ENCODE measurements at places on chromosomes 1 and 21.
A peak's percentile ranks its signal among the peaks of the same experiment; 100 is the strongest.

- no peak for DNase-seq
These were observed 14.4 kb downstream of the NSL1 start for GRCh38 chr1:212777151-212777550.

GRCh38 chr21:39006571-39007311, 176.5 kb downstream of the PSMG1 start:
- DNase-seq, result peak; percentile 63

- no peak for DNase-seq
These were observed 66.2 kb upstream of the WDR26 start for GRCh38 chr1:224500796-224501195.

- DNase-seq, result no peak
These were observed 82.7 kb downstream of the KAZN start for GRCh38 chr1:14681182-14681581.

GRCh38 chr1:180598333-180598974, 33.4 kb upstream of the XPR1 start:
- DNase-seq, result no peak

- no peak for DNase-seq
These were observed 381.4 kb upstream of the ZP4 start for GRCh38 chr1:238272145-238272544.

- no peak for DNase-seq
These were observed 49.8 kb downstream of the DHRS3 start for GRCh38 chr1:12568009-12568767.

DNA sequence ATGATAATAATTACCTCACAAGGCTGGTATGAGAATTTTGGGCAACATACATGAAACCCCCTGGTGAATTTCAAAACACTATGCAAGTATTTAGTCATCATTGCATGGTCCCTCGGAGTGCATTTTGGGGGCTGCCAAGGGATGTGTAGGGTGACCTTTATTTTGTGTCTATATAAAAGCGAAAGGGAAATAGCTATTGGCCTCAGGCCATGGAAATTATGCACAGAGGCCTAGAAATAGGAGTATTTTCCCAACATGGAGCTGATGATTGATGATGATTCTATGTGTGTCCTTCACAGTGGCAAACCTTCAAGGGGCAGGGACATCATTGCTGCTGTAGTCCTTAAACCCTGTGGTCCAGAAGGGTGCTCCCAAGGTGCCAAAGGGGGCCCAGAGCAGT, 265.5 kb downstream of the ST6GALNAC3 start:
- DNase-seq, result no peak

DNA sequence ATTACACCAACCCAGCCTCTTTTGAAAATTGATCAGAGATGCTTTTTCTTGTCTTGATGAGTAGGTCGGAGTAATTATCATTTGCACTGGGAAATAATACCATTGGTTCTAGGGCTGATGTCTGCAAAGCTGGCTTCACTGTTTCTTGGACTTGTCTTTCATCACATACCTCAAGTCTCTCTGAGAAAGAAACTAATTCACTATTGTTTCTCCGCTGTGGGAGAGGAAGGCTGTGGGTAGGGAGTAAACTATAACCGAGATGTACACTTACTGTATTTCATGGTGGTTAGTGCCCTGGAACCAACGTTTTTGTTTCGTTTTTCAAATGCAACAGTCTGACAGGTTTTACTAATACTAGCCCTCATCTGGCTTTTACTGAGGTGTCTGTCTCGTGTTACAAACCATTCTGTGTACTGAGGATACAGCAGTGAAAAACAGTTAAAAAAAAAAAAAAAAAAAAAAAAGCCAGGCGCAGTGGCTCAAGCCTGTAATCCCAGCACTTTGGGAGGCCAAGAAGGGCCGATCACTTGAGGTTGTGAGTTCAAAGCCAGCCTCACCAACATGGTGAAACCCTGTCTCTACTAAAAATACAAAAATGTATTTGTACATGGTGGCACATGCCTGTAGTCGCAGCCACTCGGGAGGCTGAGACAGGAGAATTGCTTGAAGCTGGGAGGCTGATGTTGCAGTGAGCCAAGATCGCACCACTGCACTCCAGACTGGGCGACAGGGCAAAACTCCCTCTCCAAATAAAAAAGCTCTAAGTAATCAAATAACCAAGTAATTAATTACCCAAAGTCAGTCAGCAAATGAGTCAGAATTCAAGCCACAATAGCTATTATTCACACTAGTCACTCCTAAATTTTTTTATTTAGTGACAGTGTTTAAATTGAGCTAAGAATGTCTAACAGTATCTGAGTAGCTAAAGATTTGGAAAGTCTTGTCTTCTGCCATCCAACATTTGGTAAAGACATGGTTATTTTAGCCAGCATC, 23.3 kb downstream of the TOMM20 start:
- no peak for DNase-seq

DNA sequence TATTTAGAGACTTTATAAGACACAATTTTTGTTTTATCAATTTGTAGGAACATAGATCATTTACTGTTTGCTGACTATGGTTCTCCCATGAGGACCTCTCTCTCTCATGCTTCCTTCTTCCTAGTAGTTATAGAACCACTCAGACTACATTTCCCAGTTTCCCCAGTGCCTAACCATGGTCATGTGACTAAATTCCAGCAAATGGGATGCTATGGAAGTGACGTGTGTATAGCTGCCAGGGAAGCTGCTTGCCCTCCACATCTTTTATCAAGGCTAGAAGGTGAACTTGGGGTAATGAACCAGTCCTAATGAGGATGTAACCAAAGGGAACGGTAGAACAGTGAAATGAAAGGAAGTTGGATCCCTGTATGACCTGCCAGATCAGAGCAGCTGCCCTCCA, 184.0 kb downstream of the MIS18A start:
- no peak for DNase-seq

DNA sequence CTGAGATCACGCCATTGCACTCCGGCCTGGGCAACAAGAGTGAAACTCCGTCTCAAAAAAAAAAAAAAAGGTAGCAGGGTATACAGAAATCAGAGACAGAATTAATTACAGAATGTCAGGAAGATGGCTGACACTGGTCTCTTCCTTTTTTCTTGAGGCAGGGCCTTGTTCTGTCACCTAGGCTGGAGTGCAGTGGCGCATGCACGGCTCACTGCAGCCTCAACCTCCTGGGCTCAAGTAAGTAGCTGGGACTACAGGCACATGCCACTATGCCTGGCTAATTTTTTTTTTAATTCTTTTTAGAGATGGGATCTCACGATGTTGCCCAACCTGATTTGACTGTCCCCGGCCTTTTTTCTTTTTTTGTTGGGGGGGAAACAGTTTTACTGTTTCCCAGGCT, 16.4 kb downstream of the RNU5D-1 start:
- DNase-seq, result no peak

DNA sequence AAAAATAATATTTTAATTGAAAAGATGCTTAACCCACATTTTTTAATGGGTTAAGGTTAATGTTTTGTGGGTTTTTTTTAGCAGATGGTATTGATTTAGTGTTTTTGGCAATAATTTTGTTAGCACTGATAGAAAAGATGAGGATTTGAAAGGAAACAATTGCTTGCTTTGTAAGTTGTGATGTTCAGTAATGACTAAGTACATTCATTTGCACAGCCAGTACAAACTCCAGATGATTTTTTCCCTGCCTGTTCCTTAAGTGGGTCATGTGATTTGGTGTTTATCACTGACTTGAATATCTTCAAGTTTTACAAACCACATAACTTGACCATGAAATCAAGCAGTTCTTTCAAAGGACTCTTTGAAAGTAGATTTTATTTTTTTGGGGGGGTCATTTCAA, 15.0 kb downstream of the DISP1 start:
- peak; percentile 26 for DNase-seq

GRCh38 chr1:24657781-24658180, 14.7 kb downstream of the SRRM1 start:
- no peak for DNase-seq

GRCh38 chr1:66576645-66577044, 42.7 kb downstream of the SGIP1 start:
- no peak for DNase-seq

DNA sequence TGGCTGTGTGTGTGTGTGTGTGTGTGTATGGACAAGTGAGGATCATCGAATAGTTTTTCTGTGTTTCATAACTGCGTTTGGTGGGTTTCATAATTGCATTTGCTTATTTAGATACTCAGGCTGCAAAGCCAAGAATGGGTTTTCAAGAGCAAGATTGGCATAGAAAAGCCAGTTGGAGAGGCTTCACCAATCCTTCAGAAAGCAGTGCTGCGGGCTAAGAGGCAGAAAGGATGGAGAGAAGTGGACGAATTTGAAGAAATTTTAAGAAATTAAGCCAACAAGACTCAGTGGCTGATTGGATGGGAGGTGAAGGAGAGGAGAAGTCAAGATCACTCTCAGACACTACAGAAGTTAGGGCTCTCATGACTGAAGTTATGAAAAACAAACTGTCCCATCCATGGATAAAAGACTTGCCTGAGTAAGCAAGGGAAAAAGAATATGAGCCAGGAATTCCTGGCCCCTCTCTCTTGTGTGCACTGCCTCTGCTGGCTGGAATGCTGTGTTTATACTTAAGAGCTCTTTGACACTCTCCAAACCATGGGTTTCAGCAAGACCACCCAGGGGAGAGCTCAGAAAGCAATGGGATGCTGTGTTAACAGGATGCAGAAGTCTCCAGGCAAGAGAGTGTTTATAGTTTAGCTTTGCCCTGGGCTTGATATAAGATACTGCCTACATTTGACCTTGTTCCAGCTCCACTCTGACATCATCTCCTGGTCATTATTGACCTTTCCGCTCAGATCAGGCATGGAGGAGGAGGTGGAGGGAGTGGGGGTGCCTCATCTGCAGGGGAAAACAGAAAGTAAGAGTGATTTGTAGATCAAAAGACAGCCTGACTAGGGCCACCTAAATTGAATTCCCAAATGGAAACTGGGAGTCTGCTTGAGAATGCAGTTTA, 232.0 kb upstream of the PLXNA2 start:
- peak; percentile 2 for DNase-seq

DNA sequence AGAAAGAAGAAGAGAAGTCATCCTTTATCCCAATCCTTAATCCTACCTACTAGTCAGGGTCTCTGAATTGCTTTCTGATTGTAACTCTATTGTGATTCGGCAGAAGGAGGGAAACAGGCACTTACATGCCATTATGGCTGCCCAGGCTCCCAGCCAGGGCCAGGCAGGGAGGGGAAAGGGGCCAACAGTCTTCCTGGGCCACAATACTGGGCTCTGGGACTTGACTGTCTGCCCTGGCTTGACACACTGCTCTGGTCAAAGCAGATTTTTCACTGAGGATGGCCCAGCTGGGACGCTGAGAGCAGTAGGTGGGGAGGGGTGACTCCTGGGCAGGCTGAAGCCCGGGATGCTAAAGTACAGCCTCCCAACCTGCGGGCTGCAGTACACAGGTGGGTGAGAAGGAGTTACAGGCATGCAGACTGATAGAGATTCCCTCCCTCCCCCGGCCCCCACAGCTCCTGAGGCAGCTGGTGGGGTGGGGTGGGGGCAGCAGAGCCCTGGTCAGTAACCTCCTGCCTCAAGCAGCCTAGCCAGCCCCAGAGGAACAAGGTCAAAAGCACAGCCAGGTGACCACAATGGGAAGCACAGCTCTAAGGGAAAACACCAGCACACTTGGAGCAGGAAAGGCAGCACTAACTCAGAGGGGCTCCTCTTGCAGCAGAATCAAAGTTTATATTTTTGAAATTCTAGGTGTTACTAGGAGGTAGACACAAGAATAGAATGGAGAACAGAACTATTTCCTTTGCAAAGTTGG, 25.3 kb downstream of the KCND3 start:
- DNase-seq, result peak; percentile 26

GRCh38 chr21:38979271-38980121, 173.8 kb downstream of the ETS2 start:
- no peak for DNase-seq

GRCh38 chr1:50332941-50333594, 90.2 kb downstream of the DMRTA2 start:
- no peak for DNase-seq

DNA sequence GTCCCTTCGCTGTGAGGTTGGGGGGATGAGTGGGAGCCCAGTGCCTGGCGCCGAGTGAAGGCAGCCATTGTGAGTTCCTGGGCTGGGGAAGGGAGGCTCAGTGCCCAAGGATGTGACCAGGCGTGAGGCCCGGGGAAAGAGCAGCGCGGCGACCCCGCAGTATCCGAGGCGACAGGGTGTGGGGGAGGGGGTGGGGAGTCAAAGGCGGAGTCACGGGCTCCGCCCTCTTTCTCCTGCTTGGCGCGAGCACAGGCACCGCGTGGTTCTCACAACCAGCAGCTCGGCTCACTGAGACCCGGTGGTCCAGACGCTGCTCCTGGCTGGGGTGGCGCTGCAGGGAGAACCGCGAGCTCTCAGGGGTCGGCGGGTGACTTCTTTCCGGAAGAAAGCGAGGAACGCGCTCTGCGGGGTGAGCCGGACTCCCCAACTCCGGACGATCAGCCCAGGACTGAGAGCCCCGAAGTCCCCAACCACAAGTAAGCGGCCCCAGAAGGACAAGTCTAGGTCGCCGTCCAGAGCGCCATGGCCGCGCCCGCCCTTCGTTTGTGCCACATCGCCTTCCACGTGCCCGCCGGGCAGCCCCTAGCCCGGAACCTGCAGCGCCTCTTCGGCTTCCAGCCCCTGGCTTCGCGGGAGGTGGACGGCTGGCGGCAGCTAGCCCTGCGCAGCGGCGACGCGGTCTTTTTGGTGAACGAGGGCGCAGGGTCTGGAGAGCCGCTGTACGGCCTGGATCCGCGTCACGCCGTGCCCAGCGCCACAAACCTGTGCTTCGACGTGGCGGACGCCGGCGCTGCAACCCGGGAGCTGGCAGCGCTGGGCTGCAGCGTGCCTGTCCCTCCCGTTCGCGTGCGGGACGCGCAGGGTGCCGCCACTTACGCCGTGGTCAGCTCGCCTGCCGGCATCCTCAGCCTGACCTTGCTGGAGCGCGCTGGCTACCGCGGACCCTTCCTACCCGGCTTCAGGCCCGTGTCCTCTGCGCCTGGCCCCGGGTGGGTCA, at the start of gene HPDL:
TSS of gene HPDL (plus strand) at position 269 of the 997 bp plus-strand sequence. CDS start at position 523, 254 bp downstream.
- peak; percentile 83 for DNase-seq

DNA sequence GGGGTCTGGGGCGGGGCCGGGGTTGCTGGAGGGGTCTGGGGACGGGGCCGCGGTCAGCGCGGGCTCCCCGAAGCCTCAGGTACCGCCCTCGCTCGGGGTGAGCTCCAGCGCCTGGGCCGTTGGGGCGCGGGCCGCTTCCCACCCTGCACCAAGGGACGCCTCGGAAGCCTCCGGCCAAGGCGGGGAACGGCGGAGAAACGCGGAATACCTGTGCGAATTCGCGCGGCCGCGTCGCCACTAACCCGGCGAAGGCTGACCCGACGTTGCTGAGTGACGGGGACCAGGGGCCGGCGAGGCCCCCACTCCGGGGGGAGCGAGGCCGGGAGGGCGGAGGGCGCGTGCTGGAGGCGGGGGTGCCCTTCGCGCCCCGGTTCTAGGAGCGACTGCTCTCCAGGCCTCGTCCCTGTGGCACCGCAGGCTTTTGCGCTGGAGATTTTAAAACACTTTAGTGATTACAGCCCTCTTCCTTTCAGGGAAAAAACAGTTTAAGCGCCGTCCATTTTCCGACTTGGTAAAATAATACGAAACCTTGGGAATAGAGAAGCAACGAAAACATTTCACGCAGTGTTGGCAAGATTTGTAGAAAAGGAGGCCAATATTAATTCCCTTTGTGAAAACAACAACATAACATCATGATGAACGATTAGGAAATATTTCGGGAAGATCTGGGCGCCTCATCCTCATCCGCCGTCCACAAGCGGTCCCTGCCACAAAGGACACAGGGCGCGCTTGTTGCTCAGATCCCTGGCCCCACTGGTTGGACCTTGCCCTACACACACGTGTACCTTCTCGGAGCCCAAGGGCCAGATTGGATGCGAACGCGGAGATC, 971 bp upstream of the GNG4 start:
- DNase-seq, result no peak
